Occipital lobe (tissue), 3 donors: ENCODE measurements at places on chromosomes 3 and 15.

GRCh38 chr15:100332231-100332630 is 9.5 kb downstream of the ADAMTS17 start:
- no peak for DNase-seq

- no peak for DNase-seq
Observed at GRCh38 chr3:56795829-56796185, 5.9 kb downstream of the ARHGEF3 start.

DNA sequence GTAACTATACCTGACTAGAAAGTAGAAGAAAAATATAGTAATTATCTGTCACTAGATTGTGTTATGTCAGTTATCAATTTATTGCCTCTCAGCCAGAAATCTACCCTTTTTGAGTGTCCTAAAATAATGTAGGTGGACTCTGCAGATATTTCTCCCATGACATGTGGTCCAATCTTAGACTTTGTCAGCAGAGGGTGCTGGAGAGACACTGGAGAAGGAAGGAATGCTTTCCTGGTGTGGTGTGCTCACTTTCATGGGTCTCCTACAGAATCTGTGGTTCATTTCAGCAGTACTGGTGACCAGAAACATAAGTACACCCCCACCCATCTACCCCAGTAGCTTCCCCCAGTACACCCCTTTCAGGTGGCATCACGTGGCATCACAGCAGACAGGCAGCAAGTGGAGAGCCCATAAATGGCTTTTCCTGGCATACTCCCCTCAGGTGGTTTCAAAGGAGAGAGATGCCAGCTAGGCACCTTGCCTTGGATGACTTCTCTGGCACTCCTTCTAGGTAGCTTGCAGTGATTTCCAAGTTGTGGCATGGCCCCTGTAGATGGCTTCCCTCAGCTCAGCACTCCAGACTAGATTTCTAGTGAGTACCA is 114.7 kb downstream of the GADL1 start:
- DNase-seq = no peak

DNA sequence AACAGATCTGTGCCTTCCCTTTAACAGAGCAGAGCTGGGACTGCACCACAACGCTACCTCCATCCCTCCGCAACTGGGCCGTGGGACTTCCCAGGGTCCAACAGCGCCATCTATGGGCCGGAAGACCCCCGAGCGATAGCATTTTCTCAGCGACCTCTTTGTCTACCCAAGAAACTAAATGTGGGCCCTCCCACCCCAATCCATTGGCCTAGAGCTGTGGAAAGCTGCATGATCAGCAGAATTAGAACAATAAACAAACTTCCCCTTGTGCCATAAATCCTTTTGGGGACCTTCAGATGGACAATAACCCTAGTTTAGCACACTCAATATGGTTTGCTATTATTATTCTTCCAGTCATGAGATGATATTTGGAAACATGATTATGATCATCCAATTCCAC is 74.8 kb upstream of the NTRK3 start:
- DNase-seq = no peak

- no peak for DNase-seq
Observed at GRCh38 chr3:48982686-48983085, 7.4 kb upstream of the P4HTM start.

- DNase-seq = no peak
Observed at GRCh38 chr3:10445561-10446175, 59.7 kb downstream of the ATP2B2 start.

- DNase-seq = no peak
Observed at GRCh38 chr3:32257641-32258438, 19.4 kb downstream of the CMTM8 start.

DNA sequence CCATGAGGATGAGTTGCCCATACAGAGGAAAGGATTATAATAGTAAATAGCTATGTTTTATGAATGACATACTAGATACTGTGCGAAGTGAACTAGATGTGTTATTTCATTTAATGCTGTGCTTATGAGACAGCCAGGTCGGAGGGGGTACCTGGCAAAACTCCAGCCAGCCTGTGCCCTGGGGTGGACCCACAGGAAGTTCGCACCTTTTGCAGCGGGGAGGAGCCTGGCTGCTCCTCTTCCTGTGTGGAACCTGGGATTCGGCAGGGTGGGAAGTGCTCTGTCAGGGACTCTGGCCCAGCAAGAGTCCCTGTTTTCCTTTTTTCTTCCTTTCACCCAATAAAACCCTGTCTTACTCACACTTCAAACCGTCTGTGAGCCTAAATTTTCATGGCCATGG is 452.2 kb downstream of the IL5RA start:
- no peak for DNase-seq

GRCh38 chr3:37992271-37993066 is 1.9 kb downstream of the VILL start:
- no peak for DNase-seq

- no peak for DNase-seq
Observed at GRCh38 chr15:41620536-41621199, 39.5 kb upstream of the MGA start.

DNA sequence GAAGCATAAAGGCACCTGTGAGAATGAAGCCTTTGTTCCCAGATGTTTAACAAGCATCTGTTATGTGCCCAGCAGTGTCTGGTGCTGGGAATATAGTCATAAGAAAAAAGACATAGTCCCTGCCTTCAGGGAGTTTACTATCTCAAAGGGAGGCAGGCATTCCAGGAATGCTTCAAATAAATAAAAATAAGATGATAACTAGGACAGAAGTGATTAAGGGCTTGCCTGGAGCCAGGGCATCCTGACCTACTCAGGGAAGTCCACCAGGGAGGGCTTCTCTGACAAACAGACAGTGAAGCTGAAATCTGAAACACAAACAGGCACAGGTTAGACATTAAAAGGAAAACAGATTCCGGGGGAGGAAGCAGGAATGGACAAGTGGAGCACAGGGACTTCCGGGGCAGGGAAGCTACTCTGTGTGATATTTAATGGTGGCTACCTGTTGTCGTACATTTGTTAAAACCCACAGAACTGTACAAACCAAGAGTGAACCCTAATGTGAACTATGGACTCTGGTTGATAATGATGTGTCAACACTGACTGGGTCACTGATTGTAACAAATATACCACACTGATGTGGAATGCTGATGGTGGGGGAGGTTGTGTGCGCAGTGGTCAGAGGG is 53.3 kb downstream of the ITGB5 start:
- no peak for DNase-seq

- no peak for DNase-seq
Observed at GRCh38 chr15:33526532-33526931, 215.8 kb downstream of the RYR3 start.

- peak; percentile 45 for DNase-seq
Observed at GRCh38 chr3:161413127-161413854, 42.0 kb upstream of the SPTSSB start.

DNA sequence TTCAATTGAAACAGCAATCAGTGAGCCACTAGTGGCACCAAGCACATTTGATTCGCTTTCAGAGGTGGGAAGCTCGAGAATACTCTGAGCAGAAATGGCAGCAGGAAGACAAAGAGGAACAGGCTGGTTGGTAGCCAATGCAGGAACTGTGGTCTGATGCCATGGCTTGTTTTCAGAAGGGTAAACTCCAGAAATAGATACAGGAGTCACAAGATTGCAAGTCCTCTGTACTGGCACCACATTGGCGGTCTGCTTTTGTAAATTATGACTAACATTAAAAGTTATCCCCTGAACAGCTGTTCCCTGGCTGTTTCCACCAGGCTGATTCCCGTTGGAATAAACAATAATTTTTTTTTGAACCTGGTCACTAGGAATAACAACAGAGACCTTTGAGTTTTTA is 35.5 kb downstream of the USF3 start:
- DNase-seq = no peak

DNA sequence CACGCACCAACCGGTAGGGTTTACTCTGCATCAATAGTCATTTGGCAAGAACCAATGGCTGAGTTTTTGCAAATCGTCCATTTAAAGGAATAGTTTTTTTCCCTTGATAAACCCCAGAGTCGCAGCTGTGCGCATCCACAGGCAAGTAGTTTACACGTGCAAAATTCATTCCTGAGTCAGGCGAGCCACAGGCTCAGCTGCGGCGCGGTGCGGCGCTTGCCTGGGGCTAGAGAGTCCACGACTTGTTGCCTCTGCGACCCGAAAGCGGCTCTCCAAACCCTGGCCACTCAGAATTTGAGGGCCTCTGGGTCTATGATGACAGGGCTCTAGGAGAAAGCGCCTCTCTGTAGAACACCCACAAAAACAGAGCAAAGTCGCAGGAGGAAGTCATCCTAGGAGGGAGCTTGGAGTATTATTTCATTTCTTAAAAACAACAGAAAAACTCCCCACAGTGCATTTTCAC is 36.7 kb downstream of the ZIC4 start:
- DNase-seq = no peak

DNA sequence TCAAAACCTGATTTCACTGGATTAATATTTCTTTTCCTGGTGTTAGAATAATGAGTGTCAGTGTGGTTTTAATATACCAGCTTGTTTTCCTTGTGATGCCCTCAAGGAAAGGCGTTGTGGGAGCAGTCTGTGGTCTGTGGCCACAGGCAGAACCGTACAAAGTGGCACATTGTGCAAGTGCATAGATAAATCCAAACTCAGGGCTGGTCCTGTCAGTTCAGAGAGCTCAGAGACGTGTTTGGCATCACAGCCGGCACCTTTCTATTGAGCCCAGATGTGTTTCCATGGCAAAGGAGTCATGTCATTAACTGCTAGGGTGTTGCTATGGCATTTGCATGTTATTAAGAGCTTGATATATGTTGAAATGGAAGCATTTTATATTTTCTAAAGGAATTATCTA is 289.9 kb upstream of the RASGRP1 start:
- no peak for DNase-seq

DNA sequence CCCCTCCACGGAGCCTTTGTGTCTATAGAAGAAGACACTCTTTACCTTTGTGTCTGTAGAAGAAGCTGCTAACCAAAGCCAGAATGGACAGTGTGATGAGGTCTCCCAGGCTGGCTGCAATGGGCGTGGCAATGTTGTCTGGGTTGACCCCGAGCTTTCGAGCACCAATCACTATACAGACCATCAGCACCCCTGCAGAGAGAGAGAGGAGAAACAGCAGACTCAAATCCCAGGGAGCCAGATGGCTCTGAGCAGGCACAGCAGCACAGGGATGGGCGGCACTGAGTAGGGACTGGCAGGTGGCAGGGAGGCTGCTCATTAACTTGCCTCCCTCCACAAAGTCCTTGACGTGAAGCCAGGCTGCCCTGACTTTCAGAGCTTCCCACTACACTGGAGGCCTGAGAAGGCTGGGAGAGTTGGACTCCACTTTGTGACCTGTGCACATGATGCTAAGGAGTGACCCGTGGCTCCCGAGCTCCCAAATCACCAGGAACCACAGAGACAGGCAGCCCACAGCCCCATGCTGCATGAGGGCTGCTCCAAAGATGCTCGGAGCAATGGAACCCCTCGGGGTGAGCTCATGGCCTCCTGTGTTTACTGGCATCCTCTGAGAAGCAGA is 53.9 kb downstream of the ROPN1B start:
- no peak for DNase-seq

- no peak for DNase-seq
Observed at GRCh38 chr3:188915127-188915526, 256.6 kb upstream of the TPRG1 start.
